Mesenteric fat pad (tissue), 1 donor: ENCODE measurements at places on chromosomes 3 and 15. TPM values are rescaled to one million over a fixed set of nuclear protein-coding genes. Genes with fewer than 3 reads are reported as not detected.

DNA sequence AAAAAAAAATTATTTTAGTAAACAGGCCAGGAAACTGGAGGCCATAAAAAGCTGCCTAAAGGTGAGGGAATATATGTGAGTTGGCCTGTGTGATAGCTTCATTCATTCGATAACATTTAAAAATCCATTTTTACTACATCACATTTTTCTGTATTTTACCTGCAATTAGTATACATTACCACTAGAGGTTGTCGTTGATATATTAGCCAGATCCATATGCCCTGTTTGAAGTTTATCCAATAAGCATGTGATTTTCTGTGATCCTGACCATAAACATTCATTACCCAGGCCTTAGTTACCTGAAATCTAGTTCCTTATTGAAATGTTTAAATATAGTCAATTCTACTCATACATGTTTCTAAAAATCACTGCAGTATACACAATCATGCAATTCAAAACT lies 71.4 kb downstream of the ARNT2 start:
- DNase-seq, result no peak

DNA sequence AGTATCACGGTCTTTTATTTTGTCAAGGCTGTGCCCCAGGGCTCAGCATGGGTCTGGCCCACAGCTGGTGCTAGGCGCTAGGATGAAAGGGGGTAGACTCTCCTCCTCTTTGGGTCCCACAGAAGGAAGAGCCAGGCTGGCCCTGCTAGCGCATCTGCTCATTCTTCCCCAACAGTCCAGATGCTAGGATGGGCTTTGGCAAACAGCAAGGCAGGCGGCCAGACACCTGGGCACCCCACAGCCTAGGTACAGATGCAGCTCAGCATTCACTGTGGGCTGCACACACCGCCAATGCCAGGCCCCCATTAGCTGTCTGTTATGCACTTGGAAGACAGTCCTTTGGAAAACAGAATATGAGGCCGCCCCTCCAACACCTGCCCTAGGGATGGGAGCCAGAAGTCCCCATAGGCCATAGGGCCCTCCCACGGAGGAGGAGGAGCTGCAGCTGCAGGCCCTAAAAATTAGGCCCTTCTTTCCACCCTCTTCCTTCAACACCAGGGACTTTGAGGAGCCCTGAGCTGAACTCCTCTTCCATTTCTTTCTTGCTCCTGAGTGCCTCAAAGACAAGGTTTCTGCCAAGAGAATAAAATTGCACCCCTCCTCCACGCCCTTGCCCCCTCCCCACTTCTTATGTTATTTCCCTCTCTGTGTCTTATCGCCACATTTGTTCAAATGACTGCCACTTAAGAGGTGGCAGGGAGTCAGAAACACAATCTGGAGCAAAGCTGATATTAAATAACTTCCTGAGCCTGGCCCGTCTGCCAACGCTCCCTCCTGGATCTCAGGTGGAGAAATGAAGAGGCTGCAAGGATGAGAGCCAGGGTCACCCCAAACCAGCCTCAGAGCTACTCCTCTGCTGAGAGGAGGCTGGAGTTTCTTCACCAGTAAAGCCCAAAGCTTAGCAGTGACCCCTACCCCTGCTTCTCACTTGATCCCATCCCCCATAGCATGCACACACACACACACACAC lies 13.7 kb downstream of the NTRK3 start:
- no peak for DNase-seq

DNA sequence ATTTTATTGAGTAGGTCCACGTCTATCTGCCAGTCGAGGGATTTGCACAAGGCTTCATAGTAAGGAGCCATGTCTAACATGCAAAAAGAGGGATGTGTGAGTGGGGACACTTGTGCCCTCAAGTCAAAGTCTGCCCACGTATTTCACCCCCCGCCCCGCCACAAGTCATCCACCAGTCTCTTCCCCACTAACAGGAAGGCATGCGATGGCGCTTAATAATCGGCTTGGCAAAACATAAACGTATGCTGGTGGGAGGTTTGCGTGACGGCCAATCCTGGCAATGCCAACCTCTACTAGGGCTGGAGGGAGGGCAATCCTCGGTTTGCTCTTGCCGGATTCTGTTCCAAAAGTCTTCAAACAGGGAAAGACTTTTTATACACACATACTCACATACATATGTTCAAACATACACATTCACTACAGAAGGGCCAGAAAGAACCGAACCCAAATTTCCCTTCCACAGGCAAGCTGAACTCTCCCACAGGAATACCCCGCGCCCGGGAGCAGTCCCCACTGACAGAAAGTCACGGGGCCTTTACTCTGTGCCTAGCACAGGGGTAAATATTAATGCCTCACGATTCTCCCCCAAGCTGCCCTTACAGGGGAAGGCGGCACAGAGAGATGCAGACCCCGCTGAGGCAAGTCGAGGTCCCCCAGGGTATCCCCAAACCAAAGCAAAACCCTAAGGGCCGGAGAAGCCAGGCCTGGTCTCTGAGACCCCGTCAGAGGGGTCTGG lies 675 bp downstream of the PSMD6 start:
- DNase-seq, result no peak

GRCh38 chr3:46289966-46290365 lies 47.7 kb downstream of the CCR3 start:
- no peak for DNase-seq

DNA sequence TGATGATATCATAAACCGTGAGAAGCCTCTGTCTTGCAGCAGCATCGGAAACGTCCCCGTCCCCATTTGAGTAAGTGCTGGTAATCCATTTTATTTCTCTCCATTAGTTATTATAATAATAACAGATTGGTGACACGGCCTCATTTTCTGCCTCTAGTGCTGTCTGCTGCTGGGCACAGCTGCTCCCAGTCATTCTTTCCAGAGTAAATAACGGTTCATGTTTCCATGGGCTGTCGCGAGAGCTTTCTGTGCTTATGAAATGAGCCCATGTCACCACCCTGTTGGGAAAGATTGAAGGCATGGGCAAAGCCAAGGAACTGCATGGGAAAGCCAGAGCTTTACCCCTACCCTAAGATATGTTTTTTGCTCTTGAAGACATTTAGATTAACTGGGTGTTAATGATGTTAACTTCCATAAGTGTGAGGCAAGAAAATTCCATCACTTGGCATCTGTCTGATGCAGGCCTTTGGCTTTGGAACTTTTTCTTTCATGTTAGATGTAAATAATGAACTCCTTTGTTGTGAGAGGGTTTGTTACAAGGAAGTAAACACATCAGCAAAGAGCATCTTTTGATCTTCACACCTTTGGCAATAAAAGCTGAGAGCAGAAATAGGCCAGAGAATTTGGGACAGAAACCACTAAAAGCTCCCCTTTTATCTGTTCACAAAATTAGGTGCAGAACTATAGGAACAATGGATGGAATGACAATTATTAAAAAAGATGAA lies 141.8 kb downstream of the FILIP1L start:
- no peak for DNase-seq

DNA sequence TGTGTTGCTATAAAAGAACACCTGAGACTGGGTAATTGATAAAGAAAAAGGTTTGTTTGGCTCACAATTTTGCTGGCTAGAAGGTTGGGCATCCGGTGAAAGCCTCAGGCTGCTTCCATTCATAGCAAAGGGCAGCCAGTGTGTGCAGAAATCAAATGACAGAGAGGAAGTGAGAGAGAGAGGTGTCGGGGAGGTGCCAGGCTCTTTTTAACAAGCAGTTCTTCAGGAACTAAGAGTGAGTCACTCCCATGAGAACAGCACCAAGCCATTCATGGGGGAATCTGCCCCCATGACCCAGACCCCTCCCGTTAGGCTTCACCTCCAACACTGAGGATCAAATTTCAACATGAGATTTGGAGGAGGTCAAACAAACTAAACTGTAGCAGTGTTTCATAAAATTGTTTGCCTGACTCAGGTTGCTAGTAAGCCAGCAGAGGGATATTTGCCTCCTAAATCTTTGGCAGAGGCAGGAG lies 4.5 kb upstream of the PARP15 start:
- DNase-seq, result no peak

DNA sequence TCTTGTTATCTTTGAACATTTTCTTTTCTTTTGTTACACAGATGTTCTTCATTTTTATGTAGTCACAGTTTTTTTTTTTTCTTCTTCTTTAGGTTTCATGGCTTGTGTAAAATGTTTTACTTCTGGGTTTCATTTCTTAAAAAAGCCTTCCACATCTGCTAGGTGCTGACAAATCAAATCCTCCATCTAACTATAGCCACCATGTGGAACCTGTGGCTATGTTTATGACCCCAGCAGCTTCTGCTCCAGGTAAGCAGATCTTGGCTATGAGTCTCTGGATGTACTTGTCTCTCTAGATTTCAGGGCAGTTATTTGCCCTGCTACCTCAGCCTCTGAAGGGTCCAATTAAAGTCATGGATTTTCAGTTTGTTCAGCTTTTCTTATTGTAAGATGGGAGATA lies 44.5 kb downstream of the OXSM start:
- DNase-seq, result no peak

GRCh38 chr15:88799341-88799740 lies 3.9 kb upstream of the ACAN start:
- DNase-seq, result peak; percentile 82

DNA sequence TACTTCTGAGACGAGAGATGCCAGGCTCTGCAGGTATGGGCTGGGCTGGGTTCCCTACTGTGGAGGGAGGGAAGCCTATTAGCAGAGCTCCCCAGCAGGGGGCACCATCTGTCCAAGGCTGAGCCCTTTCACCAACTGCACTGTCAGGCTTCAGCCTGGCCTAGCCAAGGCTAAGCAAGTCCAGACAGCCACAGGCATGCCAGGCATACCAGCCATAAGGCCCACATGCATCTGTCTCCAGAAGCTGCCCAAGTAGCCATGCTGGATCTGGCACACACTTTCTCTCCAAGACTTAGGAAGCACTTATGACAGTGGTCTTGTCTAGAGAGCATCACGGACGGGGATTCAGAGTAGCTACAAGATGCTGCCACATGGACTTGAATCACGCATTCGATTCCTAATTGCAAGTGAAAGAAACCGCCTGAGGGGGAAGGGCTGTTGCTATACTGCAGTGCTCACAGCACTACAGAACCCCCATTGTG lies 28.3 kb downstream of the RUVBL1 start:
- no peak for DNase-seq

DNA sequence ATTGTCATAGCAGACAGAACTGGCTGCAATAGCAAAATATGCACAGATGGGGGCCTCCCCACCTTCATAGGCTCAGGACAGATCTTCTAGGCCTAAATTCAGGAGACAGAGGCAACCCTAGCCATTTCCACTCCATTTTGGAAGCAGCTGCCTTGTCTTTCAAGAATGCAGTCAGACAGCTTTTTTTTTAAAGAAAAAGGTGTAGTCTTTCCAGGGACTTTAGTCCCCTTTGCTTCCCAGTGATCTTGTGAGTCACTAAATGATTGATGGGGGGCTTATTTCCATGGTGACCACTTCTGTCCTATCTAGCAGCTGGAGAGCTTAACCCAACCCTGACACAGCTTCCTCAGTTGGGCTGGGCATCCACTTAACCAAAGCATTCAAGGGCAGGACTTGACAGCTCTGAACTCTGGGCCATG lies 165.9 kb downstream of the TPRG1 start:
- no peak for DNase-seq

DNA sequence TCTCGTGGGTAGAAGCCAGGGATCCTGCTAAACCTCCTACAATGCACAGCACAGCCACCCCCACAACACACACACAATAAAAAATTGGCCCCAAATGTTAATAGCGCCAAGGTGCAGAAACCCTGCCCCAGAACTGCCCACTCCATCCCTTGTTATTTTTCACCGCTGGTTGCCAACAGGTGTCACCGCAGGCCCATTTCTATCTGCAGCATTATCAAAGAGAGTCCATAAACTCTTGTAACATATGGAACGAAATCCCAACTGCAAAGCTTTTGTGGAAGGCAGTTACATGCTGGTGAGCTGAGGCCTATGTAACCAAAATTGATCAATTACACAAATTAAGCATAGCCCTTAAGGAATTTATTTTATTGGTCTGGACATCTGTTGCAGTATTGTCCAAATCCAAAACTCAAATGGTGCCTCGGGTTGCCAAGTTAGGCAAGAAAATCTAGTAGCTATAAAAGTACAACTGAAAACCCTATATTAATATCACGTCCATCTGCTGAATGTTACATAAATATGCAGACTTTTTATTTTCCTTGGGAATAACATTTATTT lies 66.2 kb downstream of the SAMMSON start:
- DNase-seq, result no peak

DNA sequence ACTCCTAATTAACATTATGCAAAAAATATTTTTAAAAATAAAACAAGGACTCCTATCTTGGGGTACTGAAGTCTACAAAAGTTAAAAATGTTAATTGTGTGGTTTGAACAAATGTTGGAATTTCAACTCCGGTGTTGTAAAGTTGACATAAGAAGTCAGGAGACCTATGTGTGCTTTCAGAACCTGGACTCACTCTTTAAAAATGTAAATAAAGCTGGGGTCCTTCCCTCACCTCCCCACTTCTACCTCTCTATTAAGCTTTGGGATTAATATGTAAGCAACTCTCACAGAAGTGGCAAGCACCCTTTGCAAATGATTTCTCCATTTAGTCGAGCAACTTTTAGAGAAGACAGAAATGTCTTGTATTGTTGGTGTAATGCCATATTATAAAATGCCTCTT lies 11.9 kb downstream of the MEIS2 start:
- no peak for DNase-seq

DNA sequence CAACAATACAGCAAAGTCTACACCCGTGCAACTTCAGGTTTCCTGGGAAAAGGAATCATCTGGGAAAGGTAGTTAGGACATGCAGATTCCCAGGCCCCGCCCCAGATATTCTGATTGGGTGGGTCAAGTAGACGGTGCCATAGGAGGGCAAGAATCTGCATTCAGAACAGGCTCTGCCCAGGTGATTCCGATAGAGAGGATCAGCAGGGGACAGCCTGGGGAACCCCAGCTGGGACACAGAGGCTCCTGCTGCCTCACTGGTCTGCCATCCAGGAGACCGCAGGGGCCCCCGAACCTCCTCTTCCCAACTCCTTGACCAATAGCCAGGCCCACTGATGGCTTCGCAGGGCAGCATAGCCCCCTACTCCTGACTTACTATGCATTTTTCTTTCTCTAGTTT lies 243.4 kb downstream of the VPS13C start:
- no peak for DNase-seq

GRCh38 chr3:162019817-162020216 lies 523.2 kb downstream of the OTOL1 start:
- no peak for DNase-seq

- DNase-seq, result no peak
Measured at GRCh38 chr3:112199622-112200316, 66.7 kb upstream of the GCSAM start.

DNA sequence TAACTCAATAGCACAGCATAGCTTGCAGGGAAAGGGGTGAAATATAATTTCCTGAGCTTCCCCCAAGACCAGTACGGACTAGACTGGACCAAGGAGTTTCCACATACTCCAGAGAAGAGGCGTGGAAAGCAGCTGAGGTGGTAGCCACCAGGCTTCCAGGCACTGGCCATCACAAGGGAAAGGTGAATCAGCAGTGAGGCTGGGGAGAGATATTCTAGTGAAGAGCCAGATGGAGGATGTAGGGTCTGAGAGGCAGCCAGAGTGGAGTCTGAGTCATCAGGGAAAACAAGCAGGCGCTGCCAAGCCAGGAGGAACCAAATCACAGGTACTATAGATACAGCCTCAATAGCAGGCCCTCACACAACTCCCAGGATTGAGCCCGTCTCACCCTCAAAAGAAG lies 9.6 kb upstream of the RASA2 start:
- no peak for DNase-seq

Gene SNRPN
- 32.8 TPM for total RNA-seq

Gene GOLGA6L4
- 4.4 TPM for total RNA-seq

Gene RPS27L
- 158 TPM for total RNA-seq

Gene CPLX3
- total RNA-seq, result not detected

Gene RTP1
- total RNA-seq, result not detected

Gene CCDC39
- 0.64 TPM for total RNA-seq

Gene NRROS
- total RNA-seq, result 20.7 TPM

Gene CSTA
- total RNA-seq, result 28.7 TPM

Gene PAQR5
- 0.74 TPM for total RNA-seq

Gene XCR1
- total RNA-seq, result 0.16 TPM

Gene DAZL
- not detected for total RNA-seq

Gene IL17RB
- not detected for total RNA-seq
